Psoas muscle (tissue), 8 donors: ENCODE measurements at places on chromosomes 1 and 21. TPM values are rescaled to one million over a fixed set of nuclear protein-coding genes. Genes with fewer than 3 reads are reported as not detected.

GJC2 gene
- total RNA-seq, result 0.48 TPM

ADAMTS4 gene
- total RNA-seq, result 1.3 TPM

VWA5B1 gene
- total RNA-seq, result not detected

LRRC7 gene
- total RNA-seq, result not detected

CHRM3 gene
- 0.13 TPM for total RNA-seq

CAPN9 gene
- not detected for total RNA-seq

PEAR1 gene
- total RNA-seq, result 3.8 TPM

PTGFRN gene
- total RNA-seq, result 2.3 TPM

CFAP74 gene
- total RNA-seq, result not detected

C1orf53 gene
- 3.9 TPM for total RNA-seq

ZNF648 gene
- total RNA-seq, result 0.06 TPM

HMCN1 gene
- 2.1 TPM for total RNA-seq
